ENCODE measurements at places on chromosomes 7 and 10.

DNA sequence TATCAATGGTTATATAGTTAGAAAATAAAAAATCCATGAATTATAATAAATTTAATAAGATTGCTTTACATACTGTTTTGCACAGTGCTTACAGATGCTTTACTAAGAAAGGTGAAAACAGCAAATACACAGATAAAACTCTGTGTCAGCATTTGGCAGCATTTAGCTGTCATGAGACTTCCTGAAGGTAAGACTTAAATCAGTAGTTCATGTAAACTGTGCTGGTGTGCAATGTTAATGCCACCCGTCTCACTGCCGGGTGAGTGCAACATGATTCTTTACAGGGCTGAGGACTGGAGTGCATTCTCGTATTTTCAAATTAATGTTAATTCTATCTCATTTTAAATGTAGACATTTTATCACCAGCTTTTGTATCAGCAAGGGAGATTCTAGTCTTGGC, 326.2 kb upstream of the POT1 start:
- no peak for DNase-seq

DNA sequence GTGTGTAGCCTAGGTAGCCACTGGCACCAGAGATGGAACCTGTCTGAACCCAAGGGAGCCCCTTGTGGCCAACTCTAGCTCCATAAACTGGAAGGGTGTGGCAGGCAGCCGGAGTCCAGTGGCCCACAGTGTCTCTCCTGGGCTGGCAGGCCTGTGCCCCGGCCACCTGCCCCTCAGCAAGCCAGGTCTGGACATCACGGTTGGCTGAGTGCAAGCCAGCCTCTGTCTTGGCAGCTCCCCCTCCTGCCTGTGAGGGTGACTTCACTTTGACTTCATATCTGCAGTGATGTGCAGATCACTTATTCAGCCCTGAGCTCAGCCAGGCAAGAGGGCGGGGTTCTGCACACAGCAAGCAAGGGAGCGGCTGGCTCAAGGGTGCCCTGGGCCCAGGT, 1.3 kb upstream of the RET start:
- DNase-seq: no peak

GRCh38 chr7:94382132-94382531, 12.6 kb upstream of the COL1A2 start:
- DNase-seq: no peak

DNA sequence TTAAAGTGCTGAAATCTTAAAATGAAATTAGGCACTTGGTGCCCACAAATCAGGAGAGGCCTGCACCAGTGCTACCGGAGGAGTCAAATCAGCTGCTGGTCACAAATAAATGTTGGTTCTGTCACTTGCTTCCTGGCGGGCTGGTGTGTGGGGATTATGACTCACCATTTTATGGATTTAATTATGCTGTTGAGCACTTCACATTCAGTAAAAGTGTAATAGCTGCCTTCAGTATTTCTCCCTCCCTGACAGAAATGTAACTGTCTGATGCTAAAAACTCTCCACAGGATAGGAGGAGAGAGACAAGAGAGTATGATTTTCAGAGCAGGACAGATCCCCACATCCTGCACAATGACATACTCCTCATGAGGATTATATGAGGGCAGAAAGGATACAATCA, 186.0 kb downstream of the JAZF1 start:
- peak; percentile 77 for DNase-seq

- DNase-seq: no peak
Measured at GRCh38 chr7:101739775-101740398, 77.5 kb upstream of the CUX1 start.

DNA sequence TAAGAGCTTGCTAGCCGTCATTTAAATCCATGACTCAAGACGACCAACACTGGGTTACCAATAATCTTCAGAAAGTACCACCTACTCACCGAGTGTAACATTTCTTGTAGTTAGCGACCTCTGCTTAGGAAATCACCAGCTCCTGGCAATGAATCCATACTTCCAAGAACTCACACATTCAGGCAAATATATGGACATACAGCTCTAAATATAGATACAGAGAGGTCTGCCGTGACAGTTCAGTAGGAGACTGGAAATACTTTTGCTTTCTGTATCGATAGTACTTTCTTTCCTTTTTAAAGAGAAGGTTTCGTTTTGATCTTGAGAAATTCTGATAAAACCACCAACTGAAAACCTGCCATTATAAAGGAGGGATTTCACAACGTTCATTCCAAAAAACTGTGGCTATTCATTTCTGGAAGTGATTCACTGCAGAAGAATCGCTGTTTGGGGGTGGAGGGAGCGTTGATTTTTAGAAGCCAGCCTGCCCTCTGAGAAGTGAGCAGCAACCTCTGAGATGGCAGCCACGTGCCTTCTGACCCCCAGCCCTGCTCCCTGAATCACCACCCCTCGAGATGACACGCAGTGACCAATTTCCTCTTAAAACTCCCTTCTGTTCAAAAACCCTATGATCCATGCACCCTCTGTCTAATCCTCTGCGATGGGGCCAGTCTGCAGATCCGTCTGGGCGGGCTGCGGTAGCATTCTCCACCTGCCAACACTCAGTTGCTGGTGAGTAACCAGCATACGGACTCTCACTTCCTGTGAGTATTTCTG, 179.0 kb upstream of the KLF14 start:
- no peak for DNase-seq

DNA sequence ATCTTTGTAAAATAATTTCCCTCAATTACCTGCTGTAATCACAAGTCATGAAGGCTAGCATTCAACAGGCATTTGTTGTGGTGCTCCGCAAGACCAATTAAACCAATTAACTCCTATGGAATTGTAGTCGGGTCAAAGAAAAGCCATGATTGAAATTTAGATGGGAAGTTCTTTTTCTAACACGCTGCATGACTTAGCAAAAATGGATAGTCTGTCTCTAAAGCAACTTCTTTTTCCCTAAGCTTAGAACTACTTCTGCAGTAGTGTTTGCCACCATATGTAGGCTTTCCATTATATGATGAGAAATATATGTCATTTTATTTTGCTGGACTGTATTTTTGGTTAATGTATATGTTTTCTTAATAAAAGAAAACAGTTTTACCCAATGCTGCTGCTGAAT, 119.1 kb downstream of the TSPAN12 start:
- DNase-seq: no peak

DNA sequence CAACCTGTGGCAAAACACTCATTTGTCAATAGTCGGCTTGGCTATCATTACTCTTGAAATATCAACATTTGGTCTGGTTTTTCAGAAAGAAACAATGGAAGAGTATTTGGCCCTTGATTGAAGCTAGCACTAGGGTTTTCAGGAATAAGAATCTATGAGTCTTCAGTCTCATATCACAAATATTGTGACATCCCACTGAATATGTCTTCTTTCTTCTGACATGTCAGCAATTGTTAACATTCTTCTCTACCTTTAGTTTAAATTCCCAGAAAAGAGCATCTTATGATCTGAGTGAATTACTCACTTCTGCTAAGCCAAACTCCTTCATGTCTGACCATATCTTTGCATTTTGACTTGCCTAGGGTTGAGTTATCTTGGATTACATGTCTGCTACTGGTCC, 435.2 kb upstream of the SEMA3D start:
- DNase-seq: no peak

DNA sequence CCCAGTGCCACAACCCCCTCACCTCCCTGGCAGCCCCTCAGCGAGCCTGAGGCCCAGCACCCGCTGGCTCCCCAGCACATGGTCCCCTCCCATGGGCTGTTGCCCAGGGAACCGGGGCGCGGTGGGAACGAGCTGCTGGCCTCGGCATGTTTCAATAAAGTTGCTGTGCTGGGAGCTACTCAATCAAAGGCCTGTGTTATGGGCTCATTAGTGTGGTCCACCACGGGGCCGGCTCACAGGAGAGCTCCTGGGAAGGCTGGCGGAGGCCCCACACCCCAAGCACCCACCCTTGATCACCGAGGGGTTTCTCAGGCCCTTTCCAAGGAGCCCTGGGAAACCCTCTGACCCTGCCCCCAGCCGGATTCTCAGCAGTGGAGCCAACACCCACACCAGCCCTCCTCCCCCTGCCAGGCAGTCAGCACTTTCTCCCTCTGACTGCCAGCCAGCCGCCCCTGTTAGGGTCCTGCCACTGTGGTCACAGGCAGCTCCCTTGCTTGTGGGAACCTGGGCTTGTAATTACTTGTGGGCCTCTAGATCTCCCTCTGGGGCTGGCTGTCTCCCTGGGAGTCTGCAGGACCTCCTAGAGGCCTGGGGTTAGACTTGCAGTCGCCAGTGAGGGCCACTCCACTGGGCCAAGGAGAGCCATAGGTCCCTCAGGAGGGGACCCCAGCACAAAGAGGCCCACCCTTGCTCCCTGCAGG, 24.8 kb upstream of the TRIM8 start:
- no peak for DNase-seq

- DNase-seq: no peak
Measured at GRCh38 chr7:28107960-28108359, 72.6 kb downstream of the JAZF1 start.

DNA sequence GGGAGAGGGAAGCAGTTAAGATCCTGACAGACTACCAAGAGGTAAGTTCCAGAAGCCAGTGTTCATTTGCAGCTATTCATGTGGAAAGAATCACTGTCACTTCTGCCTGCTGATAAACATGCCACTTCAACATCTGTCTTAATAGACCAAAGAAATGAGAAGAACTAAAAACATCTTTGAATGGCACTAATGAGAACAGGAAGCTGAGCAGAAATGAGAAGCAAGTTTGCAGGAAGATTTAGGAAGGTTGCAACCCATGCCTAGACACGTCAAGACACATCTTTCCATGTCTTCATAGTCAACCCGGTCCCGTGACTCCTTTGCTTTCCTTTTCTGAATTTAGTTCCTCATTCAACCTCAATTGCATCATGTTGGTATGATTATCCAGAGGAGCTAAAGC, 180.0 kb downstream of the PDE1C start:
- DNase-seq: no peak

GRCh38 chr7:80475383-80475782, 36.5 kb downstream of the GNAT3 start:
- no peak for DNase-seq

DNA sequence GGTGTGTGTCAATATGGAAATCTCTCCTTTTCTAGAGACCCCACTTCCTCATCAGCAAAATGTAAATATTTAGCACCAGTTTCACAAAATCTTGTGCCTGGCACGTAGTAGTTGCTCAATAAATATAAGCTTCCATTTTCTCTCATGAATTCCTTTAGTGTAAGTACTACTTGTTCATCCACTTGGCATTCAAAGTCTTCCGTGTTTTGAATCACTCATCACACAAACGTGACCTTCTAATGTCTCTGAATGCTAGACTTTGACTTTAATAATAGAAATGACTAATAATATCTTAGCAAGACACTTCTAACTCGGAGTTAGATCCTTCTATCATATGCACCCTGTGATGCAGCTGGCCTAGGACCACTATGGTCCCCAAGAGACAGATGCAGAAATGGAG, 168.7 kb upstream of the ZNF32 start:
- no peak for DNase-seq

DNA sequence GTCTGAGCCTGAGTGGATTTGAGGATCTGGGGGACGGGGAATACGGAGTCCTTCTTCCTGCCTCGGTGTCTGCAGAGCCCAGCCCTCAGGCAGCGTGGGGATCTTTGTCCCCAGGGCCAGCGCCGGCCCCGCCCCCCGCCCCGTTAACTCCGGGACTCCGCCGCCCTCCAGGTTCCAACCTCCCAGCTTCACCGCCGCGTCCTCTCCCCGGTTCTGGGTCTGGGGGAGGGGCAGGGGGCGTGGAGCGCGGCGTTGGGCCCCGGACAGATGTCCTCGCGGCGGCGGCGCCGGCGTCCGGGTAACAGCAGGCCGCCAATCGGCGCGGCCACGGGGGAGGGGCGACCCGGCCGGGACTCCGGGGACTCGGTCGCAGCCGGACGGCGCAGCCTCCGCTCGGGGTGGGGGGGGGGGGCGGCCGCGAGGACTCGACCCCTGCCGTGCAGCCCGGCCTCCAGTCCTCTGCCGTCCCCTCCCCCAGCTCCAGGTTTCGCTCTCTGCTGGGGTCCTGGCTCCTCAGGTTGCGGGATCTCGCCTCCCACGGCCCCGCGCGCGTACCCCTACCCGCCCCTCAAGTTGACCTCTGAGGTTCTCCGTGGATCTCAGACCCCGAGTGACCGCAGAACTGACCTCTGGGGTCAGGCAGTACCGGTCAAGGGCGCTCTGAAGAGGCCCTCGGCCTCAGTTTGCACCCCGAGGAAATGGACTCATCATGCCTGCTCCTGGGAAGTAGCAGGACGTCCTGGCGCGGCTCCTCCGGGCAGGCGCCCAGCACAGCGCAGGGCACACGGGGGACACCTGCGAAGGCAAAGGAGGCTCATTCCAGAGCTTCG, 2.3 kb upstream of the ELFN1 start:
- no peak for DNase-seq

GRCh38 chr10:4181621-4182049, 396.6 kb upstream of the KLF6 start:
- no peak for DNase-seq

DNA sequence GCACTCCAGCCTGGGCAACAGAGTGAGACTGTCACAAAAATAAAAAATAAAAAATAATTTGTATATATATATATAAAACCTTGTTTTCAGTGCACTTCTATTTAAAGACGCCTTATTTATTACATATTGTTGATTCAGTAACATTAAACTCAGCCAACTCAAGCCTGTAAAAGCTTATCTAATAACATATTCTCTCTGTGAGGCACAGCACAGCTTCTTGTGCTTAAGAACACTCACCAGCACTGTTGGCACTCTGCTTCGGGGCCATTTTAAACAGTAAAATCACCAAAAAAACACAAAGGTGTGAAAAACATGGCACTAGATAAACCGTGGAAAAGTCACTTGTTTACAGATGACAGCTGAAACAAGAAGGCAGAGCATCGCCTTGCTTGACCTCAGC, 89.0 kb upstream of the C10orf90 start:
- DNase-seq: no peak

- DNase-seq: no peak
Measured at GRCh38 chr7:100949227-100949932, at the start of gene MUC3A. Gene MUC3A, plus strand, starts transcription at chr7:100949534. Its CDS starts 91 bp downstream, at chr7:100949625.

DNA sequence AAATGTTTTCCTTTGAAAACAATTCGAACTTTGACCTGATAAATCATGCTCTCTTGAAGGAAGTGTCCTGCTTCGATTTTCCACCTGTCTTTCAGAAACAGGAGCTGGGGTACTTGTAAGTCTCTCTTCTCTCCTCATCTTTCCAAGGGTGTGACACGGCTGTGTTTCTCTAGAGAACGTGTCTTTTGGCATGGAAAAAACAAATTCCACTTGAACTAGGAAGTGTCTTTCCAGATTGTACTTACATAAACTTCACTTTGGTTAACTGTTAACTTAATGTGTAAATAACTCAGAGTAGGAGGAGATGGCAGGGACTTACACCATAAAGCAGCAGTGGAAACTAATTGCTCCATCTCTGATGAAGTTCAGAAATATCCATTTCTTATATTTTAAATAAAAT, 4.2 kb upstream of the CALCR start:
- DNase-seq: no peak

DNA sequence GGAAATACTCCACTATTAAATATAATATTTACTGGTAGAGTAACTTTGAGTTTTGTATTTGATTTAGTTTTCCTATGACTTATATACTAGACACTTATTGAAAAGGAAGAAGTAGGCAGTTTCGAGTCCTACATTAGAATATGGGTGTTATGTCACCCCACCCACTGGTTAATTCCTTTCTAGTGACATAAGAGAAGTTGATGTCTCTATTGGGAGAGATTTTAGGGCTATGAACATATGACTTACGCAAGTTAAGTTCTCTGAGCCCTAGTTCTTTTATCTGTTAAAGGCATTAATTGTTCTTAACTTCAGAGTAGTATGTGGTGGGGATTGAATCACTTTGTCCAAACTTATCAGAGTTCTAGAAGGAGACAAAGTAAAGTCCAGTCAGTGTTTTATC, 30.5 kb downstream of the CPED1 start:
- DNase-seq: no peak

GRCh38 chr10:102691285-102692066, 22.7 kb downstream of the ARL3 start:
- DNase-seq: no peak

- no peak for DNase-seq
Measured at GRCh38 chr10:122050811-122051210, 61.8 kb downstream of the TACC2 start.

Data from NCI-H1417 treated with DMSO at 0.1 percent for 48 hours (cell line).